HFF-Myc (cell line): ENCODE measurements at places on chromosomes 5 and 9.

DNA sequence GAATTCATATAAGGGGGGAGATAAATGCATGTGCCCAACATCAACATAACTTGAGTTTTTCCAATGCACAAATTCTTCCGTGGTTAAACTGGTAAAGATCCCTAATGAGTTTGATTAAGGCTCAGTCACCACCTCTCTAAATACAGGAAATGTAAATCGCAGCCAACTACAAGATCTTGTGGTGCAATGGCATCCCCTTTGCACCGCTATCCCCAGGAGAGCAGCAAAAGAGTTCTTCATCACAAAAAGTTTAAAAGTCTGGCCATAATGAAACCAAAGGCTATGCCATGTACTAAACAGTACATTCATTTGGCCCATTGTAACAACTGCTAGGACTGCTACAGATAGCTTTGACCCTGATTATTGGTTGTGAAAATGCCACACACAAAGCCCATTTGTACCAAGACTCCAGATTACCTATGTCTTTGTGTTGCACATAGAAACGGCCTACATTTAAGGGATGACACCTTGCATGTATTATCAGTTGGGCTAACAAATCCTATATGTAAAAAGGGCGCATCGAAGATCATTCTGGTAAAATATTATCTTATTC, 44.5 kb downstream of the ZNF608 start:
- DNase-seq = no peak

DNA sequence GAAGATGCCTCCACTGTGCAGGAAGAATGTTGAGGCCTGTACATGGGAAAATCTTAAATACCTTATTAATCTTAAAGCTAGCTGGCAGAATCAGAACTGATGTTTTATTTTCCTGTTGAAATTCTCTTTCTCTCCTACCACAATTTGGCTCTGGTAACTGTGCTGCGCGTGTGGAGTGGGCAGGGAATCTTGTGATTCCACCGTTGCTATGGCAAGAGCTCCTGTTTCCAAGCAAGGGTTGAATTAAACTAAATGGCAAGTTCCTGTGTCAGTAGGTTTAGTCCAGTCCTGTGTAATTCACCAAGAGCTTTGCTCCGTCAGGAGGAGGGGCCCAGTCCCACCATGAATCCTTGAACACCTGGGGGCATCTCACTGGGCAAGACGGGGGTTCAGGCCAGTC, 36.4 kb downstream of the NXNL2 start:
- DNase-seq = no peak

GRCh38 chr5:90590-91547, 1.1 kb upstream of the PLEKHG4B start:
- no peak for DNase-seq

GRCh38 chr5:36059571-36060419, 6.9 kb downstream of the UGT3A2 start:
- DNase-seq = no peak

- no peak for DNase-seq
Measured at GRCh38 chr5:3600106-3601060, 4.8 kb downstream of the IRX1 start.
